ENCODE measurements at places on chromosomes 13 and 19.

DNA sequence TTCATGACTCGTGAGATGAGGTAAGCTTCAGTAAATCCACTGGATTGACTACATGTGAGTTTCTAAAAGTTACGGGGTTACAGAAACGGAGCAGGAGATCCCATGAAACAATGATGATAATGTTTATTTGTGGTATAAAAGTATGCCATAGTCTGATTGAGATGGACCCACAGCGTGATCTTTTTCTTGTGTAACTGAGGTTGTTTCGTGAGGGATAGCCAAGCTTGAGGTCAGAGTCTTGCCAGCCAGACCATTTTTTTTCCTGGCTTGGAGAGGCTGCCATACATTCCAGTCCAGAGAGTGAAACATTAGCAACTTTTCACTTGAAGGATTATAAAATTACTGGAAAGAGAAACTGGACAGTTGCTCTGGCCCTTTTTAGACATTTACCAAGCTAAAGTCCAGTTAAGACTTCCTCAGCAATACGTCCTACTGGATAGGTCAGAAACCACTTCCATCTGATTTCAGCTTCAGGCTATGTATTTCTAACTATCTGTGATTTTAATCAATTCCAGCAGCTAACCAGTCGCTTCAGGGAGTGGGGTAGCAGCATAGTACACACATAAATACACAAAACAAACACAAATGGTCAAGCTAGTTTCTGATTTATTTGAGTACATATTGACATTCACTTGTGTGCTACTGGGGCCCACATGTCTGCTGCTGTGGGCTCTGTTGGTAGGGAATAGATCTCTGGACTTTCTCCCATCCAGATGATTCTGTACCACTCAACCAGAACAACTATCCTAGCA is 194.6 kb downstream of the POSTN start:
- no peak for DNase-seq

- DNase-seq = no peak
Observed at GRCh38 chr13:47472516-47472915, 528.6 kb downstream of the SUCLA2 start.

- no peak for DNase-seq
Observed at GRCh38 chr19:3366753-3367627, 607 bp downstream of the NFIC start.

DNA sequence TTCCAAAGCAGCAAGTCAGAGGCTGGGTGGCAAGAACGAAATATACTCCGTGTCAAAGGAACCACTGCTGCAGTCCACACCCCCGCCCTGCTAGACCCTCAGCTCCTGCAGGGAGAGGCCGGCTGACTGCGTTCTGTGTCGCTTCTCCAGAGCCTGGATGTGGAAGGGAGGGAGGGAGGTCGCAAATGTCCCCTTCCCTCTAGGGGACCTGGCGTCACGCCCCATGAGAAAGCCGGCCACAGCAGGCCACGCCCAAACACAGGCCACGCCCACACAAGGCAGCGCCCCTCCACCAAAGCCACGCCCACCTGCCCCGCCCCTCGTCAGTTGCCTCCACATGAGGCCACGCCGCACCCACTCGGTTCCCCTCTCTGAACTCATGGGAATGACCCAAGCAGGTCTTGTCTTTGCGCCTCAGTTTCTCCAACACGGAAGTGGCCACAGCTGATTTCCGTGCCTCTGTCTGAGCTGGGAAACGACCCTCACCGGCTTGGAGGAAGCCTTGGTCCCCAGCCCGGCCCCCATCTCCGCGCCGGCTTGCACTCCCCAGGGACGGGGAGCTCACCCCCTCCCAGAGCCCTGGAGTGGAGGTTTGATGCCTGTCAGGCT is 38.4 kb upstream of the TCF3 start:
- no peak for DNase-seq

DNA sequence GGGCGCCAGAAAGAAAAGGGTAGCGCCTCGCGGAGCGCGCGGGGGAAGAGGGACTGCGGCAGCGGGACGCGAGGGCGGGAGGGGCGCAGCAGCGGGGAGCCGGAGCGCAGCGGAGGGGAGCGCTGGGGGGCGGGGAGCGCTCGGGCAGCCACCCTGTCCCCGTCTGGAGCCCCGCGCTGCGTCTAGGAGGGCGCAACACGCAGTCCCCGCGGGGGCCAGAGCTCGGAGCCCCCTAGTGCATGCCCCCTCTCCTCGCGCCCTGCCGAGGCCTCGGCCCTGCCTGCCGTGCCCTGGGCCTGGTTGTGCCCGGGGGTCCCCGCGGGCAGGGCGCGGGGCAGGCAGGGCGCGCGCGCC is 37.9 kb downstream of the SOX1 start:
- no peak for DNase-seq

GRCh38 chr13:92044351-92044750 is 645.9 kb downstream of the GPC5 start:
- DNase-seq = no peak

GRCh38 chr19:35087393-35087792 is 28.2 kb upstream of the FXYD3 start:
- DNase-seq = no peak

DNA sequence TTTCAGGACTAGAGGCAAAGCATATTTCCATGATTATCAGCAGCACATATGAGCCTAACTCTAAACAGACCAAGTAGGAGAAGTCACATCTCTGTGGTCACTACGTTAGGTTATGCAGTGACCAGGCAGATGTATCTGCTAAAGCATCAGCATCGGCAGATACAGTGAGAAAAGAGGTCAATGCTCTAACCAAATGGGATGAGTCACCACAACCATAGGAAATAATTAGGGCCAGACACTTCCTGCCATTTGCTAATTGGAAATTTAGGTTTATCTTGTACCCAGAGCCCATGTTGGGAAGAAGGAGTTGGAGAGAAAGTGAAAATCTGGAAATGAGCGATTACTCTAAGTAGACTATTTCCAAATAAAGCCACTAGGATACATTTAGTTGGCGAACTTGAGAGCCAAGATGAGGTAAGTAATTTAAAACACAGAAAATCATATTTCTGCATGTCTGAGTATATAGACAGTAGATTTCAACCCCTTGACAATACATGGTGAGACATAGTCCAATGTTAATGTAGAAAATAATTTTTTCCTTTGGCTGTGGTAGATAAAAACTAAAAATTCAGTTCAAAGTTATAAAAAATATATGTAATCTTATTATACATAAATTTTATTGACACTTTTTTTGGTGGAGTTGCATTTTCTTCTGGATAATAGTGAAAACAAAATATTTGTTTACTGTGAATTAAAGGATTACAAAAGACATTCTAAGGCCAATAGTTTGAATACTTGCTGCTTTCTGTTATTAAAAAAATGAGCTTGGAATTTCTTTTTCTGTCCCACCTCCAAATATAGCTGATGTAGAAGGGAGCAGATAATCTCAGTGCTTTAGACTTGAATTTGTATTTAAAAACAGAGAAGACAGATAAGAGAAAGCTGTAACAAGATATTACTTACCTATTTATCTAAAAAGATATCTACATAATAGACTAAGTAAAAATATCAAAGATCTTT is 104.4 kb upstream of the CSNK1A1L start:
- no peak for DNase-seq

DNA sequence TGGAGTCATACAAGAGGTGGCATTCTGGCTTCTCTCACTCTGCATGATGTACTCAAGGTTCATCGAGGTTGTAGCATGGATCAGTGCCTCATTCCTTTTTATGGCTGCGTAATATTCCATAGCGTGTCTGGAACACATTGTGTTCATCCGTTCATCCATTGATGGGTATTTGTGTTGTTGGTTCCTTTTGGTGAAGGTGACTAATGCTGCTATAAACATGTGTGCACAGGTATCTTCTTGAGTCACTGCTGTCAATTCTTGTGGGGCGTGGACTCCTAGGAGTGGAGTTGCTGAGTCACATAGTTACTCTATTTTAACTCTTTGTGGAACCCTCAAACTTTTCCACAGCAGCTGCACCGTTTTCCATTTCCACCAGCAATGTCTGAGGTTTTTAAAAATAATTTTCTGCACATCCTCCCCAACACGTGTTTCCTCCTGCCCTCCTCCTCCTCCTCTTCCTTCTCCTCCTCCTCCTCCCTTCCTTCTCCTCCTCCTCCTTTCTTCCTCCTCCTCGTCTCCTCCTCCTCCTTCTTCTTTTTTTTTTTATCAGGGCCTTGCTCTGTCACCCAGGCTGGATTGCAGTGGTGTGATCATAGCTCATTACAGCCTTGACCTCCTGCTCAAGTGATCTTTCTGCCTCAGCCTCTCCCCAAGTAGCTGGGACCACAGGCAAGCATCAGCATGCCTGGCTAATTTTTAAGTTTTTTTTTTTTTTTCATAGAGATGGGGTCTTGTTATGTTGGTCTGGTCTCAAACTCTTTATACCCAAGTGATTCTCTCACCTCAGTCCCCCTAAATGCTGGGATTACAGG is 2.0 kb upstream of the TMEM221 start:
- no peak for DNase-seq

DNA sequence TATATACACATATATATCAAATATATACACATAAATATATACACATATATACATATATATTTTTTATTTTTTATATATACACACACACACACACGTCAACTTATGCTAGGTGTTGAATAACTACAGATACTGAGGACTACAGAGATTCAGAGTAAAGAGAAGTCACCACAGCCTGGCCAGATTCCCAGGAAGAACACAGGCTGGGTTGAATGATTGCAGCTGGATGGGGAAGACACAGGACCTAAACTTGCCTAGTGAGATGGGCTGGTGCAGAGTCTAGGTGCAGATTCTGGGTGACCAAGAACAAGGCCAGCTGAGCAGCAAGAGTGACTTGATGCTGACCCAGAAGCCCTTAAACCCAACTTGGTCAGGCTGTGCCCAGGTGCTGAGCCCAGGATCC is 241.3 kb downstream of the KCTD12 start:
- DNase-seq = no peak

DNA sequence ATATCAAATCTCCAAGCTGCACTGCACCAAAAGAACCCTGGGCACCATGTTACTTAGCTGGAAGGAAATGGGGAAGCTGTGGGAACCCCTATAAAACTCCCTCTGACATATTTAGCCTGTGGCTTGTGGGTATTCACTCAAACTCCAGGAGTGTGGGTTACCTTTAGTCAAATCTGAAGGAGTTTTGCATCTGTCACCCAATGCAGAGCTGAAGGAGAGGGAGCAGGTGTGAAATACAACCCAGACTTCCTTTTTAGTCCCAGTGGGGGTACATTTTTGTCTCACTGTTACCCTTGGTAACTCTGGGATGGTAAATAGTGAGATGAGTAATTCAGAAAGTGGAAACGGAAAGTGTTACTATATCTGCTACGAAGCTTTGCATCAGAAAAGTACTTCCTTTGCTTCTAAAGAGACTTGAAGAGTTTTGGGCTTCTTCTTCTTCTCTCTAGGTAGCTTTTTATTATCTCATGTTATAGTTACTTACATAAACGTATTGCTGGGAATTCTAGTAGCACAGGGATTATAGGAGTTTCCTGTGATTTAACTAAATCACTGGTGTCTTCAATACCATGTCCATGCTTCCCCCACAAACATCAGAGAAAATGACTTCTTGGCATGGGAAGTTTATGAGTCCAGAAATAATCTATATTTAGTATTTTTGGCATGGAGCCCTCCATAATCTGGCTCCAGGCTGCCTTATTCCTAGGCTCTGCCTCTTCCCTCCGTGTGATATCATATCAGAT is 105.9 kb downstream of the AKAP11 start:
- no peak for DNase-seq

- DNase-seq = no peak
Observed at GRCh38 chr13:93559718-93560117, 333.1 kb downstream of the GPC6 start.

GRCh38 chr13:19981685-19982238 is 23.2 kb downstream of the ZMYM2 start:
- DNase-seq = no peak

- no peak for DNase-seq
Observed at GRCh38 chr13:46143184-46143701, 38.4 kb upstream of the CPB2 start.

DNA sequence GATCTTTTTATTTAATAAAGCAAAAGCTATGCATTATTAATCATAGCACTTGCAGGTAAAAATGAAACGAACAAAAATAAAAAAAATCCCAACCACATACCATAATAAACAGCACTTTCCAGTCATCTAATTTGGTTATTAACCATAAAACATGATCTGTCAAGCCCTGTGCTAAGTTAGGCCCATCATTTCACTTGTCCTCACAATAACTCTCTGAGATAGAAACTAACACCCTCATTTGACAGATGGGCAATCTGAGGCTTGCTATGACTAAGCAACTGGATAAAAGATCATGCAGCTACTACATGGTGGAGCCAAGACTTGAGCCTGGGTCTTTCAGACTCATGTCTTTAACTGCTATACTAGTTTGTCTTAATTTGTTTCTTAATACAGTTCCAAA is 21.8 kb downstream of the PROSER1 start:
- no peak for DNase-seq

- no peak for DNase-seq
Observed at GRCh38 chr19:47448360-47448727, 23.3 kb downstream of the SLC8A2 start.

DNA sequence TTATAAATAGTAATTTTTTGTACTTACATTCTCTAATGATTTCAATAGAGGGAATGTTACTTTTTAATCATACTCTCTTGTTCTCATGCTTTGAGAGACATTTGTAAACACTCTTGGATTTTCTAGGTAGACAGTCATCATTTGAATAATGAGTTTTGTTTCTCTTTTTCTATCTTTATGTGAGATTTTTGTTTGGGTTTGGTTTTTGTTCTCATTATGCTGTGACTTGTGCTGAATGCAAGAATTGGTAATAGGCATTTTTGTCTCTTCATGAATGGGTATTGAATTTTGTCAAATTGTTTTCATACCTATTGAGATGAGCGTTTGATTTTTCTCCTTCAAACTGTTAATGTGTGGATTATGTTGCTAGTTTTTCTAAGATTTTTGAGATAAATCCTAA is 56.8 kb upstream of the GPR183 start:
- no peak for DNase-seq

DNA sequence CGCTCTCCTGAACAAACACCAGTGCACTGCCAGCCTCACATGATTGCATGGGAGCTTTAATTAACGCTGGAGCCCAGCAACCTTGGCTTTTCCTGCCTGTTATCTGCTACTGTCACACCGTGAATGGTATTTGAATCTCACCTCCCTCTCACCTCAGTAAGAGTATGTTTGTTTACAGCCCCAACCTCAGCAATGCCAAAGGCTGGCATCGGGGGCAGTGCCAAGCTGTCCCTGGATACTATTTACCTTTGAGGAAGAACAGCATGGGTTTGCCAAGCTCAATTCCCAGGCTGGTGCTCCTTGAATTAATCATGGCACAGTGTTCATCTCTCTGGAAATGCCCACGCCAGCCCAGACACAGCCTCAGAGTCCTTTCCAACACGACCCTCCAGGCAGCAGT is 57.2 kb upstream of the SERPINE3 start:
- no peak for DNase-seq

DNA sequence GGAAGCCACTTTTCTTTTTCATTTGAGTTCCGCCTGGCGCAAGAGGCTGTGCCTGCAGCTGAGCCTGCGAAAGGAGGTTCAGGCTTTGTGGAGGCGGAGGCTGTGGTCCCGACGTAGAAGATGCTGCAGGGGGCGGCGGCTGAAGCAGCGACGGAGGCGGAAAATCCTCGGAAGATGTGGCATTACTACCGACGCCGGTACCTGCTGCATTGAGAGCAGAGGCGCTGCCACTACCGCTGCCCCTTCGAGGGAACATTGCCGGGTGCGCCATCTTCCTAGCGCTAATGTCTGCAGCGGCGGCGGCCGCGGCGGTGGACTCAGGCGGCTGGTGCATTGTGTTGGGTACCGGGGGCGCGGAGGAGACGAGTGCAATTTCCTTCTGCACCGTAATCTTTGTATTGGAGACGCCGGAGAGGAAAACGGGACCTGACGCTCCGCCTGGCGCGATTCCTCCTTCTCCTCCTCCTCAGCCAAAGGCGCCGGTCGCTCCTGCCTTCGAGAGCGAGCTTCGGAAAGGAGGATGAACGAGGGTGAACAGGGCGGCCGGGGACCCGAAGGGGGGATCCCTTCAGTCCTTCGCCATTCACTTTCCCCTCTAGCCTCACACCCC is at the start of gene TSC22D1:
Gene TSC22D1, minus strand, starts transcription at position 590 of the 610 bp plus-strand sequence. Its CDS starts 256 bp downstream, at position 334.
- peak; percentile 39 for DNase-seq

Measured in activated T-helper 1 cell treated with Interleukin-2 at 50 U/mL for 16 hours (primary cell).